ENCODE measurements at places on chromosomes 12 and 14. TPM values are rescaled to one million over a fixed set of nuclear protein-coding genes. Genes with fewer than 3 reads are reported as not detected.

The TAS2R8 gene
- not detected for total RNA-seq

- peaks cover 6% of the 10 kb centered on the region for H3K27me3 ChIP-seq
- DNase-seq: no peak
- no peak overlapping the region for H3K4me3 ChIP-seq
Observed at GRCh38 chr12:120394483-120395367, 25.8 kb upstream of the MSI1 start.

The SELPLG gene
- total RNA-seq: 2.3 TPM

The FAR2 gene
- total RNA-seq: 1.7 TPM

DNA sequence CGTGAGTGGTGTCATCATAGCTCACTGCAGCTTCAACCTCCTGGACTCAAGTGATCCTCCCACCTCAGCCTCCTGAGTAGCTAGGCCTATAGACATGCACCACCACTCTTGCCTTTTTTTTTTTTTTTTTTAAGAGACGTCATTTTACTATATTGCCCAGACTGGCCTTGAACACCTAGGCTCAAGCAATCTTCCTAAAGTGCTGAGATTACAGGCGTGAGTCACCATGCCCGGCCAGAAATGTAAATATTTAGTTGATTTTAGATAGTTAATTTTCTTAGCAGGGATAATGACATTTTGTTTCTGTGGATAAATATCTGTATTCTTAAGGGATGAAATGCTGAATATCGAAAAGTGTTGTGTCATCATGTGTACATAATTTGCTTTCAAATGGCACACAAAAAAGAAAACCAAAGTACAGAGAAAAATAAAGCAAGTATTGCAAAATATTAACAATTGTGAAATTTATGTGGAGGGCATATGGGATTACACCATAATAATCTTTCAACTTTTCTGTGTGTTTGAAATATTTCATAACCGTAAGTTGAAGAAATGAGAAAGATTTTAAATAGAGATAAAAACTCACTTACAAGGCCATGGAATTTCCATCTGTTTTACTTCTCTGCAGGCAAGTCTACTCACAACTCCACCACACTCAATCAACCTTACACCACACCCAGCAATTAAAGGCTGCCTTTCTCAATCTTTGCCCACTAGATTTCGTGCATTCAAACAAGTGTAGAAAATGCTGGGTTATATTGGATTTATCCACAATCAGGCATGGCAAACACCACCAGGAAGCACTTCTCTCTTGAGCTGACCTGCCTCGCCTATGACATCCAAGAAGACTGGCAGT lies 93.7 kb downstream of the SPTSSA start:
- no peaks in the 10 kb centered on the region for H3K4me1 ChIP-seq
- no peak for DNase-seq
- no peaks in the 10 kb centered on the region for H3K36me3 ChIP-seq
- H3K27me3 ChIP-seq: no peaks in the 10 kb centered on the region
- H3K4me3 ChIP-seq: no peak overlapping the region

The TBX3 gene
- total RNA-seq: 7.4 TPM

The CDCA3 gene
- 0.79 TPM for total RNA-seq

GRCh38 chr12:54549774-54550451 lies 512 bp downstream of the PDE1B start:
- peaks cover 8% of the 10 kb centered on the region for H3K4me1 ChIP-seq
- no peak overlapping the region for H3K27ac ChIP-seq
- peak overlapping the region; percentile 61 for H3K4me3 ChIP-seq

GRCh38 chr14:103679351-103679750 lies 35.9 kb downstream of the XRCC3 start:
- no peaks in the 10 kb centered on the region for H3K27me3 ChIP-seq
- H3K4me1 ChIP-seq: peaks cover 8% of the 10 kb centered on the region
- H3K36me3 ChIP-seq: peaks cover 32% of the 10 kb centered on the region
- DNase-seq: no peak
- no peak overlapping the region for H3K4me3 ChIP-seq

- no peaks in the 10 kb centered on the region for H3K27me3 ChIP-seq
- no peak overlapping the region for H3K27ac ChIP-seq
Observed at GRCh38 chr12:25083211-25083610, 111.7 kb downstream of the DNAI7 start.

DNA sequence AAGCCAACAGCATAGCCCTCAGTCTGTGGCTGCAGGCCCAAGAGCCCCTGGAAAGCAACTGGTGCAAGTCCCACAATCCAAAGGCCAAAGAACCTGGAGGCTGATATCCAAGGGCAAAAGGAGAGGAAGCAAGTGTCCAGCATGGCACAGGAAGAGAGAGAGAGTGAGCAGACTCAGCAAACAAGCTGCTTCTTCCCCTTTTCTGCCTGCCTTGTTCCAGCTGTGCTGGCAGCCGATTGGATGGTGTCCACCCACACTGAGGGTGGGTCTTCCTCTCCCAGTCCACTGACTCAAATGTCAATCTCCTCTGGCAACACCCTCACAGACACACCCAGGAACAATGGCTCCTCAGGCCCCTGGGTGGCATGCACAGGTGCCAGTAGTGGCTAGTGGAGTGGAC lies 33.5 kb downstream of the SMCO2 start:
- no peaks in the 10 kb centered on the region for H3K27me3 ChIP-seq
- no peak overlapping the region for H3K4me3 ChIP-seq
- no peaks in the 10 kb centered on the region for H3K36me3 ChIP-seq
- no peak overlapping the region for H3K27ac ChIP-seq

GRCh38 chr12:70722584-70723343 lies 85.5 kb upstream of the PTPRB start:
- no peak overlapping the region for H3K4me3 ChIP-seq
- no peak for DNase-seq
- H3K27me3 ChIP-seq: no peaks in the 10 kb centered on the region
- H3K4me1 ChIP-seq: no peaks in the 10 kb centered on the region

The MYO1H gene
- not detected for total RNA-seq

The SLC10A1 gene
- not detected for total RNA-seq

DNA sequence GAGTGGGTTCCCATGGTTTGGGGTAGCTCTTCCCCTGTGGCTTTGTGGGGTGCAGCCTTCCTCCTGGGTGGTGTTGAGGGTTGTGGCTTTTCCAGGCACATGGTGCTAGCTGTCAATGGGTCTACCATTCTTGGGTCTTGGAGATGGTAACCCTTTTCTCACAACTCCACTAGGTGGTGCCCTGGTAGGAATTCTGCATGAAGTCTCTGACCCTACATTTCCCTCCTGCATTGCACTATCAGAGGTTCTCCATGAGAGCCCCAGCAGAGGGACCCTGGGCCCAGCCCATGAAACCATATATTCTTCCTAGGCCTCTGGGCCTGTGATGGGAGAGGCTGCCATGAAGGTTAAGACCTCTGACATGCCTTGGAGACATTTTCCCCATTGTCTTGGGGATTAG lies 1093.3 kb downstream of the SLC16A7 start:
- no peaks in the 10 kb centered on the region for H3K27me3 ChIP-seq
- no peak overlapping the region for H3K27ac ChIP-seq
- H3K36me3 ChIP-seq: no peaks in the 10 kb centered on the region
- no peak for DNase-seq
- no peaks in the 10 kb centered on the region for H3K4me1 ChIP-seq
- H3K4me3 ChIP-seq: no peak overlapping the region

GRCh38 chr14:56189307-56189706 lies 71.1 kb downstream of the PELI2 start:
- no peaks in the 10 kb centered on the region for H3K27me3 ChIP-seq
- no peak for DNase-seq
- H3K27ac ChIP-seq: no peak overlapping the region

GRCh38 chr14:64673748-64674147 lies 30.5 kb upstream of the PLEKHG3 start:
- no peaks in the 10 kb centered on the region for H3K36me3 ChIP-seq
- peak overlapping the region; percentile 30 for H3K27ac ChIP-seq
- H3K4me3 ChIP-seq: no peak overlapping the region
- no peak for DNase-seq
- no peaks in the 10 kb centered on the region for H3K27me3 ChIP-seq
- no peaks in the 10 kb centered on the region for H3K4me1 ChIP-seq

GRCh38 chr14:86221755-86222154 lies 691.8 kb downstream of the FLRT2 start:
- no peak for DNase-seq
- H3K27me3 ChIP-seq: no peaks in the 10 kb centered on the region
- H3K4me1 ChIP-seq: no peaks in the 10 kb centered on the region
- no peak overlapping the region for H3K27ac ChIP-seq
- H3K4me3 ChIP-seq: no peak overlapping the region

The ANO4 gene
- 0.11 TPM for total RNA-seq

DNA sequence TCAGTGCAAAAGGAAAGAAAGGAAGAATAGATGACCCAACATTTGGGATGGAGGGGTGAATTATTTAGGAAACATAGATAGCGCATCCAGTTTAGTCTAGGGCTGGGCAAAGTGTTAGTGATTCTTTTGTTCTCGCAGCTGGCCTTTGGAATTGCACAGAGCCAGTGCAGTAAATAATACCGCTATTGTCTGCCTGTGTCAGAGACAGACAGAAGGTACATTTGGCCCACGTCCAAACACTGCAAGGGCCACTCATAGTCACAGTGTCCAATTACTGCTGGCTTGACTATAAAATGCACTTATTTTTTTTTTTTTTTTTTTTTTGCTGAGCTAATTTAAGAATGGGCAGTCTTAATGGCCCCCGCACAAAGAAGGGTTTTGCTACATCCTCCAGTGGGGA lies 638.6 kb downstream of the BCL11B start:
- H3K4me3 ChIP-seq: no peak overlapping the region
- H3K4me1 ChIP-seq: no peaks in the 10 kb centered on the region
- H3K36me3 ChIP-seq: no peaks in the 10 kb centered on the region
- DNase-seq: no peak
- no peaks in the 10 kb centered on the region for H3K27me3 ChIP-seq

- no peaks in the 10 kb centered on the region for H3K4me1 ChIP-seq
- no peak overlapping the region for H3K4me3 ChIP-seq
- no peak for DNase-seq
- H3K36me3 ChIP-seq: no peaks in the 10 kb centered on the region
Observed at GRCh38 chr12:104365921-104366410, 62.4 kb downstream of the EID3 start.

All from psoas muscle (tissue), 8 donors.